ENCODE measurements at places on chromosomes 3 and 15.
A peak's percentile ranks its signal among the peaks of the same experiment; 100 is the strongest.

- no peak for DNase-seq
Measured at GRCh38 chr3:134076851-134077250, 47.1 kb upstream of the SLCO2A1 start.

DNA sequence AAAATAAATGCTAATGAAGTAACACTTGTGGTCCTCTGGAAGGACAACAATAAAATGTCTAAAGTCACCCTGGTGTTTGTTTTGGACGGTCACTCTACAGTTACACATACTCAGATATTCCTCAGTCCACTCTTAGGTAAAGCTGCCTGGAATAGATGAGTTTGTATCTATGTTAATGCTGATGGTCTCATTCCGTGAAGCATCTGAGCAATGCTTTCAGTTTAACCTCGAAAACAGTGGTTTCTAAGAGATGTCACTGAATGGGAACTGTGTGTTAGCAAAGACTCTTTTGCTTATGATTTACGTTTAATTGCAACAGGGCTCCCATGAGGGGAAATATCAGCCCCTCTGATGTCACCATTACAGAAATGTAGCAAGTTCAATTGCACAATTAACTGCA, 49.1 kb downstream of the FBN1 start:
- no peak for DNase-seq

GRCh38 chr3:10582733-10583132, 77.3 kb upstream of the ATP2B2 start:
- no peak for DNase-seq

DNA sequence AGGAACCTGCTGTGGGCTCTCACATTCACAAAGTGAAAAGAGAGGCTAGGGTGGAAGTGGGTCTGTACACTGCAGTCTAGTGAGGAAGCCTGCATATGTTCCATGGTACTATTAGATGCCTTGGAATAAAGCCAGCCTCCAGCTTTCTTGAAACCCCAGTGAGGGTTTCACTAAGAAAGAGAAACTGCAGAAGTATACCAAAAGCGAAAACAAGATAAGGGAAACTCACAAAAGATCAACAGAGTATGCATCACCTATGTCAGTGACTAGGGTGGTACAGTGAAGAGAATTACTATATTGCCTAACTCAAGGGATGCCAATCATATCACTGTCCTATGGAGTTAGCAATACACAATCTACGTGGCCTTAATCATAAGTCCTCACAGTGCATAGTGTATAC, 212.5 kb upstream of the GADL1 start:
- DNase-seq = no peak

- no peak for DNase-seq
Measured at GRCh38 chr15:65940618-65940909, 71.3 kb downstream of the RAB11A start.

GRCh38 chr15:99702895-99703602, 30.2 kb downstream of the LYSMD4 start:
- DNase-seq = no peak

DNA sequence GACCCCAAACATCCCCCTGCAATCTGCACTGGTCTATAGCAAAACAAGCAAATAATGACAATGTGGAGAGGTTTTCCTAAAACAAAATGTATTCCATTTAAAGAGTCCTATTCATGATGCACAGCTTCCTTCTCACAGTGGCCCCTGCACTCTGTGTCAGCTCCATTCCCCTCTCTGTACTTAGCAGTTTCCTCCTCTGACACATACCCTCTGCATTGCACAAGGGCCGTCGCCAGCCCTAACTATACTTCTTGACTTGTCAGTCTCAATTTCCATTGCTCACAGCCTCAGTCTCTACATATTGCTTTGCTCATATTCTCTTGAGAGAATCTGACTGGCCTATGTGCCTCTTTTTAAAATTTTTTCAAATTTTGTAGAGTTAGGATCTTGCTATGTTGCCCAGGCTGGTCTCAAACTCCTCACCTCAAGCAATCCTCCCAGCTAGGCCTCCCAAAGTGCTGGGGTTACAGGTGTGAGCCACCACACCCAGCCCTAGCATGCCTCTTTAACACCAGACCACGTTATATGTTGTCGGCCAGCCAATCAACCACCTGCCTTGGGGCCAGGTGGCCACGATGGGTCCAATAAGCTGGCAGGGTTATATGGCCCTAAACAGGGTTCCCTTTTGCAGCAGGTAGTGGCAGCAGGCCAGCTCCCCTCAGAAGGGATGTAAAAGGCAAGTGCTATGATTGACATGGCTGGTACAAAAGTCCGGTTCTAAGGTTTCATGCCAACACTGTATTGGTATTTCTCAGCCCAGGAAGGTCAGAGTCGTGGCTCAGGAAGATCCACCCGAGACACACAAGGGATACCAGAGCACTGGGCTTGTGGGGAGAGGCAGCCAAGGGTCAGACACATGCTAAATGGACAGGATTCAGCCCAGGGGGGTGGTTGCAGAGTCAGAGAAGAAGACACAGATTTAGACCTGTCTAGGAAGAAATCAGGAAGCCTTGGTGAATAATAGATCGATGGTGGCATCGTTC, 59.0 kb upstream of the SMAD3 start:
- no peak for DNase-seq

DNA sequence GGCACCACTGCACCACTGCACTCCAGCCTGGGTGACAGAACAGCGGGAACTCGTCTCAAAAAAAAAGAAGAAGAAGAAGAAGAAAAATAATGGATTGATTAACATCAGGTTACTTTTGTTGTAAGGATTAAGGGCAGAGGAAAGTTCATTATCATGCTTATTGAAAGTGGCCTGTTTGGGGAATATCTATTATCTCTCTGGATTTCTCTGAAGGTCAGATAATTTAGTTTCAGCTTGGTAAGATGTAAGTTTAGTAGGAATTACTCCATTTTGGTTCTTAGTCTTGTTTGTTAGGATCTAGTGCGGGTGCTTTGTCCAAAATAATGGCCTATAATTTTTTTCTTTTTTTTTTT, 2.5 kb upstream of the MTMR14 start:
- no peak for DNase-seq

DNA sequence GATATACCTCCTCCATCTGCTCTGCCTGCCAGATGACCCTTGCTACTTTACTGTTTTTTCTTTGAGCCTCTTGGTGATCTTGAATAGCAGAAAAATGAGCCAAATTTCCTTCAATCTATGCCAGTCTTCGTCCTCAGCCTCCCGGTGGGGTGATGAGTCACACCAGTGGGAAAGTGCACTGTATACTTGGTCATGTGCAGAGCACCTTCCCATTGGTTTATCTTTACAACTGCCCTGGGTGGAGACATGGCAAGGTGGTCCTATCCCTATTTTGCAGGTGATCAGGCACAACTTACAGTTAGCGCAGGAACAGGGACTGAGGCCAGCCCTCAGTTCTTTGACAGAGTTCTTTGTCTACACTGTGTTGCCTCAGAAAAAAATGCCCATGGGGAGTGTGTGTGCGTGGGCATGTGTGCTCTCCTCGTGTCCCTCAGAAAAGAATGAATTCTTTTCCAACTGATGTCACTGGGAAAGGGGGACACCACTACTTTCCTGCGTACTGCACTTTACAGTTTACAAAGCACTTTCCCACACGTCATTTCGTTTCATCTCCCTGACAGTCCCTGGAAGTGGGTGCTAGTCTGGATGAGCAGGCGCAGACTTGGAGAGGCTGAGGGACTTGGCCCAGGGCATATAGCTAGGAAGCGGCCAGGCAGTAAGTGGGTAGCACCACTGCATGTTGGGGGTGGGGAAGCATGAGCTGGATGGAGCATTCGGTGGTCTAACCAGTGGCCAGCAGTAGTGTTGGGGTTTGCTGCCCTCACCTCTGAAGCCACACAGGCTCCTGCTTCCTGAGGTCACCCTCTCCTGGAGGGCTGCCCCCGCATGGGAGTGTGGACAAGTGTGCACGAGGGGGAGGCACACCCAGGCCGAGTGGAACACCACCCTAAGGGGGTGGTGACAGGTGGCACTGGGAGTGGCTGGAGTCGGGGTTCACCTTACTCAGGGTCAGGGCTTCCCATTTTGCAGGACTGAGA, 24.1 kb downstream of the SMAD3 start:
- DNase-seq = no peak

DNA sequence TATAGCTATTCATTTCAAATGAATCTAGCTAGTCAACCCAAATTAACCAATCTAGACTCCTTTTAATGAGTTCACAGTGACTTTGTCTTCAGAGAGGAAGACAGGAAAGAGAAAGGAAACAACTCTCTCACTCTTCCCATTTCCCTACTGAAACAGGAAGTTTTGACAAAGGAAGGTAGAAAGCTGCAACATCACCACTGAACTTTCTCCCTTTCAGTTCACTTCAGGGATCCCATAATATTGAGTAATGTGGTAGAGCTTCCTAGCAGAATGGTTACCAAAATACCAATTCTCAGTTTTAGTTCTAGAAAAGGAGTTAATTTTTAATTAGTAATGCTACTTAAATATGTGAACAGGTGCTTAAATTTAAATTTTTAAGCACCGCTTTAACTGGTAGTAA, 7.5 kb downstream of the VPS13C start:
- DNase-seq = no peak

DNA sequence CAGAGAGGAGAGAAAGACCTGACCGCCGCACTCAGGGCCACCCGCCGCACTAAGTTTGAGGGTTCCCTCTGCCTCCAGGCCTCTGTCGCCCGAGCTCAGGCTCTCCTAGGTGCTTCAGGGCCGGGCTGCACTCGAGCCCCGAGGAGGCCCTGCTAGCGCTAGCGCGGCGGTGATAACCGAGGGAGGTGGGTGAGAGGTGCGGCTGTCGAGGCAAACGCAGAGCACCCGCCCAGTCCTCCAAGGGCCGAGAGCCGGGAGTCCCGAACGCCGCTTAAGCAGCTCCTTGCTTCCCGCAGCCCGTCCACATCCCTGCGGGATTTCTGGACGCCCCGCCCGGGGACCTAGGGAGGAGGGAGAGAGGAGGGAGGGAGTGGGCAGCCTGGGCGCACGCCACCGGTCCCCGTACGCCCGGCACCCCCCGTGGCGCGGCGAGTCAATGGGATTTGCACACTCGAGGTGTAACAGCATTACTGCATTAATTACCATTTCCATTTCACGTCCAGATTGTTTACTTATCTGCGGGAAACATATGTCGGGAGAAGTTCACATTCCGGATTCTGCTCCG, 6.8 kb downstream of the SOX14 start:
- no peak for DNase-seq

- DNase-seq = no peak
Measured at GRCh38 chr3:152345233-152345632, 76.5 kb downstream of the MBNL1 start.

- DNase-seq = no peak
Measured at GRCh38 chr3:71838406-71838805, 53.5 kb upstream of the PROK2 start.

- DNase-seq = no peak
Measured at GRCh38 chr3:171981271-171981605, 58.1 kb upstream of the FNDC3B start.

DNA sequence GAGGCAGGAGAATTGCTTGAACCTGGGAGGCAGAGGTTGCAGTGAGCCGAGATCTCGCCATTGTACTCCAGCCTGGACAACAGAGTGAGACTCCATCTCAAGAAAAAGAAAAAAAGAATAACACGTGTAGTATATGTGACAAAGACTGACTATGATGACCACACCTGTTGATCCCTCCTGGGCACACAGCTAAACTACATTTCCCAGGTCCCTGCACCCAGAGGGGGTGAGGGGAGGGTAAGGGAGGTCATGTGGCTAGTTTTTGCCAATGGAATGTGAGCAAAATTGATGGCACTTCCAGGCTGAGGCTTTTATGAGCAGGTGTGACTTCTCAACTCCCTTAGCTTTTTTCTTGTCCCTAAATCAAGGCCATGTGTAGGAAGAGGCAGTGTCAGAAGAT, 58.2 kb downstream of the KLHL6 start:
- no peak for DNase-seq

DNA sequence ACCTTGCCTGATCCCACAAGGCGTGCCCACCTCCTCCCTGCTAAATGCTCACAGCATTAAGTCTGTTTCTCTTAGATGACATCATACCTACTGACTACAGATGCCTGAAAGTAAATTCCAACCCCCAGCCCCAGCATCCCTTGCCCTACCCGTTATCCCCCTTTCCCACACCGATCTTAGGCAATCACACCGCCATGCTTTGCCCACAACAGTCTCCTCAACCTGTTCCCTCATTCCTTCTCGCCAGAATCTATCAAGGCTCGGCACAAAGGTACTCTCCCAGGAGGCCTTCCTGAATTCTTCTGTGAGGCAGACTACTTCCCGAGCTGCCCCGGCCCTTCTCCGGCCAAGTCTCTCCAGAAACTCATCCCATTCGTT, 789 bp upstream of the SEC61A1 start:
- DNase-seq = no peak

GRCh38 chr3:108090701-108091497, at the start of gene CD47:
TSS of gene CD47 (minus strand) at chr3:108091031. CDS start at chr3:108090908, 123 bp downstream.
- DNase-seq = peak; percentile 62

- no peak for DNase-seq
Measured at GRCh38 chr3:187943677-187944389, 198.6 kb upstream of the BCL6 start.

- DNase-seq = no peak
Measured at GRCh38 chr15:78103406-78104118, 11.2 kb downstream of the SH2D7 start.

DNA sequence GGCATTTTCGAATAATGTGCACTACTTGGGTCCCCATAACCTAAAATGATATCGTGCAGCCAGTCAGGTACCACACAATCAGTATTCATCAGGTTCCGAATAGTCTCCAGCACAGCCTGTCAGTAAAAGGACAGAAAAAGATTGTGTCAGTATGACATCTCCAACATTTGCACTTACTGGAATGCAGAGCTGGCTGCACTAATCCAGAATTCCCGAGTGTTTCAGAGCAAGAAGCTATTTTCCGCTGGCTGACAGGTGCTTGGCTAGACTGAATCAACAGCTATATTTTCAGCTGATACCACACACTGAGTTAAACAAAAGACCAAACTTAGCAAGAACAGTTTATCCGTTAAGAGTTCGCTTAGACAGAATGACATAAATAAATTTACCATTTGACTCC, 68.8 kb downstream of the AQR start:
- DNase-seq = no peak

GRCh38 chr3:101179637-101180036, 140.7 kb downstream of the IMPG2 start:
- no peak for DNase-seq

DNA sequence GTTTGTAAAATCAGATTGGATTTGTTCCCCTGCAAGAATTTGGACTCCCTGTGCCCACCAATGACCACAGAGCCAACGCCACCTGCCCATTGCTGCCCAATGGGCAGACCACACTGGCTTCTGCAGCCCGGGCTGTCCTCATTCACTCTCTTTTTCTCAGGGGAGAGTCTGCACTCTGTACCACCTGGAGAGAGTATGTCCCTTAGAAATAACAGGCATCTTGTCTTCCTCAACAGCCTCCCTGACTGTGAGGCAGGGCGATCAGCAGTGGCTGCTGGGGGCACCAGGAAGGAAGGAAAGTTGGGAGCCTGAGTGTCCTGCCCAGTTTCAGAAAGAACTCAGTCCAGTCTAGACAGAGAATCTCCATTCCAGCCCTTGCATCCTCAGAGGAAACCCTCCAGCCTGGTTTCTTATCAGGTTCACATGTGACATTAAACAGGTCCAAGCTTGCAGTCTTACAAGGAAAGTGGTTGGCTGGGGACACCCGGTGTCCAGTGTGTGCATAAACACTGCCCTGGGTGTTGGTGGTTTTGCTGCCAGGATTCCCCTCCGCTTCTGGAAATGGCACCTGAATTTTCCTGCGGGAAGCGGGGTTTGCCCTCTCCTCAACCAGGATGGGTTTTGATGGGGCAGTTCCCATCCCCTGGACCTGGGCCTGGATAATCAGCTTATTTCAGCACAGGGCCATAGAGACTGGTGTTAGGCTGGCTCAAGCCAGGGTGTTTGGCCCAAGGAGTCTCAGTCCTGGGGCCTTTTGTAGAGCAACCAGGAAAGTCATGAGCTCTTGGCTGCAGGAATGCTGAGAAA, 37.2 kb downstream of the SSUH2 start:
- peak; percentile 64 for DNase-seq
